Lung microvascular endothelial cell (primary cell): ENCODE measurements at places on chromosomes 13 and 19. TPM values are rescaled to one million over a fixed set of nuclear protein-coding genes. Genes with fewer than 3 reads are reported as not detected.

OR7A5 gene
- not detected in 2 replicates for total RNA-seq

UBA52 gene
- 955 and 1,121 TPM in 2 replicates for total RNA-seq

ZNF440 gene
- 4.8 and 9.5 TPM in 2 replicates for total RNA-seq

ZNF433 gene
- 2.0 TPM in 2 replicates for total RNA-seq

KLF1 gene
- not detected in 2 replicates for total RNA-seq
